Stimulated activated CD8-positive, alpha-beta memory T cell treated with anti-CD3 and anti-CD28 coated beads, Interleukin-7, amount 100 ng/mL, for 1 hour (primary cell): ENCODE measurements at places on chromosomes 1 and 21.

DNA sequence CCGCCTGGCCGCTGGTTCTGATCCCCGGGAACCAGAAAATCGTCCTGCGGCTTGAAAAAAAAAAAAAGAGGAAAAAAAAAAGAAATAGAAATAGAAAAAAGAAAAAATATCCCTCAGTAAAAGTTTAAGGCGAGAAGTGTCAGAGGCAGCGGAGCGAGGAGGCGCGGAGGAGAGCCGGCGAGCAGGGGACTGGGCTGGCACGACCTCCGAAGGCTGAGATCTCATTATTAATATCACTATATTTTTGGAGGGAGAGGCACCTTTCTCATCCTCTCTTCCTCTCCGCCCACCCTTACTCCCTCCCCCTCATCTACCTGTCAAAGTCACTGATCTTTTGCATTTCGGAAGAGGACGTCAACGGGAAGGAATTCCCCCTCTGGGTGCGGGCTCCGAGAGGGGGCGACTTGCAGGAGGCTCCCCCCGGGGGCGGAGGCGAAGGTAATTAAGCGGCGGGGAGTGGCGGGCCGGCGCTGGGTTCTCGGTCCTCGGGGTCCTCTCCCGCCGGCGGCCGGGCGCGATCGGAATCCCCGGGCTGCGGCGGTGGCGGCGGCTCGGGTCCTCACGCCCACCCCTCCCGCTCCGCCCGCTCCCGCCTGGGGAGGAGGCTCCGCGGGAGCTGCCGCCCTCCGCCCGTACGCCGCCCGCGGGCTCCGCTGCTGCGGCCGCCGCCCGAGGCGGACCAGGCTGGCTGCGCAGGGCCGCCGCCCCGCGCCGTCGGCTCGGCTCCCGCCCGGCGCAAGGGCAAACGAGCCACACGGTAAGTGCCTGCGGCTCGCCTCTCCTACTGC lies at the start of gene NTNG1:
TSS of gene NTNG1 (plus strand) at position 337 of the 788 bp plus-strand sequence.
- no peak for DNase-seq

- DNase-seq = no peak
Measured at GRCh38 chr1:204841798-204842197, 28.9 kb upstream of the NFASC start.

DNA sequence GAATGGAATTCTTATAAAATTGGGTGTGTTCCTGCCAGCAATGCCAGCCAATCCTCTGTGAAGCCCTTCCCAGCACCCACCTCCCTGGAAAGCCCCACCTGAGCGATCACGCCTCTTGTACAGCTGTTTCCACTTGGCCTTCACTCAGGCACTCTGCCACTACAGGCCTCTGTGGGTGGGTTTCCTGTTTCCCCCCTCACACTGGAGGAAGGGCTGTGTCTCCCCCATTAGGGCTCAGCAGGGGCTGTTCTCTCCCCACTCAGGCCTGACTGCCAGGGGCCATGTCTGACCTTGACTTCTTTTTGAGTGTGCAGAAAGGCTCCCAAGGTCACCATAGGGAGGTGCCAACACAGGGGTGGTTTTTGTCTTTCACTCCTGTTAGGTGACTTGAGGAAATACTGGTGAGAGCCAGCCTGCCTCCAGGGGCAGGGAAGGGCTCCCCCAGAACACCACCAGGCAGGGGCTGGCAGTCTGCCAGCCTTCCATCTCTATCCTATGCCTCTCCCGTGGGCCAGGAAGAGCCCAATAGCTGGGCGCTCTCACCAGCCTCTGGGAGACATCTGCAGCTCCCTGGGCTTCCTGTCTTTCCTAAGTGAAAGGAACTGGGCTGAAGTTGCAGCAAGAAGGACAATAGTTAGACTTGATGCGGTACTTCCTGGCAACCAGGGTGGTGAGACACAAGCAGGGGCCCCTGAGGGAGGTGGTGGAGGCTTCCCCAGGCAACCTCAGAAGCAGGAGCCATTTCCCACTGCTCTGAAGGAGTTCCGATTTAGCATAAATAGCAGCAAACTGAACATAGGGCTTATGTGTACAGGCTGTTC lies 49.1 kb downstream of the ELK4 start:
- DNase-seq = no peak

DNA sequence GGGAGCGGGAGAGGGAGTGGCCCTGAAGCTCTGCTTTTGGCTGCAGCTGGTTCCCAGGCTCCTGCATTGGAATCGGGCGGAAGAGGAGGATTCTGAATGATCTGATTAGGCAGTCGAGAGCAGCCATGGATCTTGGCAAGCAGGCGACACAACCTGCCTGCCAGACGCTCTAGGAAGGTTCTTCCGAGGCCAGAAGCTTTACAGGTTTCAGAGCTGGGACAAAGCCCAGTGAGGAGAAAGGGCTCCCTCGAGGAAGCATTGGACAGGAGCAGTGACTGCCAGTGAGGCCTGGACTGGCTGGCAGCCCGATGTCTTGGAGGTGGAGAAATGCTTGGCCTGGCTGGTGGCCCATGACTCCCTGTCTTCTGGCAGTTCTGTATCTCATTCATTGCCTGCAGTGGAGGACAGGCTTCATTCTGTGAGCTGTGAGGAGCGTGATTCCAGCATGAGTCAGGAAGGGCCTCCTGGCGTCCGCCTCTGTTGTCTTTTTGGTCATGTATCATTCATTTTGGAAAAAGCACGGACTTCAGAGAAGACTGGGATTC lies 132.7 kb upstream of the IPO9 start:
- DNase-seq = no peak

GRCh38 chr1:221149555-221150075 lies 270.4 kb downstream of the HLX start:
- DNase-seq = no peak

- no peak for DNase-seq
Measured at GRCh38 chr1:46508757-46509156, 19.1 kb downstream of the DMBX1 start.

DNA sequence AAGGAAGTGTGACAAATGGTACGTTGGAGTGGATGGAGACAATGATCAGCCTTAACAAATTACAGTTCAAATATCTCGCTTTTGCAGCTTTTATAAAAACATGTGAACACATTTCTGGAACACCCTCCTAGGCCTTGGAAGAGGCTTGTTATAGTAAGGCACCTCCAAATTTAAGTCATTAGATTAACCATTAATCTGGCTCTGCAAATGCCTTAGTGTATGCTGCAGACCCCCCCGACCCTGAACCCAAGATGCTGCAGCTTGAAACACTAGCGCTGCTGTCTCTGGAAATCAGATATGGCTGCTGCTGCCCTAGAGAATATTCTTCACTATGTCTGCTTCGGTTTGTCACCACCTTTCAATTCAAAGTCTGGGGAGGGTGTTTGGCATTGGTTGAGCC lies 196.4 kb downstream of the MIS18A start:
- no peak for DNase-seq

GRCh38 chr21:45644041-45644906 lies 749 bp downstream of the PCBP3 start:
- DNase-seq = no peak

DNA sequence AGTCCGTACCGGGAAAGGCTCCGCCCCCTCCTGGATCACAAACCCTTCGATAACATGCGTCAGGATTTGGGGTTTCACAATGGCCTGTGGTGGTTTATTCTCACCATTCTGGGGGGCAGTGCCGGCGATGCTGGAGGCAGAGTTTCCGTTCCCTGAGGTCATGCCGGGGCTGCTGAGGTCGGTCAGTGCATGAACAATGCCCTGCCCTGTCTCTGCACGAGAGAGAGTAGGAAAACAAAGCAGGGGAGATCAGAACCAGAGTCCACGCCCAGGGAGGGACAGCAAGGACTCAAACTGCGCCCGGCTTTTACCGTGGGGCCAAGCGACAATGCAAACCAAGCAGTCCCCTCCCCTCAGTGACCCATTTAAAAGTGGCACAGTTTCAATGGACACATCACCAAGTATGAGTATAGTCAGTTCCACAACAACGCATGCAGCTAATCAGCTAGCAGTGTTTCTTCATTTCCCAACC lies 13.2 kb upstream of the A3GALT2 start:
- no peak for DNase-seq

DNA sequence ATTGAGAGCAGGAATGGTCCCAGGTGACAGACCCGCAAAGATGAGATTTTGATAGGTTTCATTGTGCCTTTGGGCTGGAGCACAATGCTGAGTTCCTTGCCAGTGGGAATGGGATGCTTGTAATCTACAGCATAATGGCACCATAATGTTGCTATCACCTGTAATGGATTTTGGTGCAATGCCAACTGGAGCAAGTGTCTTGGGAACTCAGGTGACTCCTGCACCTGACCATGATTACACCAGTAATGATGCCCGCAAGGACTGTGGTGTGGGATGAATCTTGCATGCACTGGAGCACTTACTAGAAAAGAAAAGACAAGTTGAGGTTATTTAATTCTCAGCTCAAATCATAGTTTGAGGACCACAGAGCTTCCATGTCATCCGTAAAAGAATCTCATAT lies 96.7 kb downstream of the PTPRU start:
- no peak for DNase-seq

GRCh38 chr1:32622806-32623681 lies 27.3 kb downstream of the ZBTB8OS start:
- DNase-seq = no peak

GRCh38 chr1:106173101-106173500 lies 883.4 kb upstream of the PRMT6 start:
- DNase-seq = no peak

DNA sequence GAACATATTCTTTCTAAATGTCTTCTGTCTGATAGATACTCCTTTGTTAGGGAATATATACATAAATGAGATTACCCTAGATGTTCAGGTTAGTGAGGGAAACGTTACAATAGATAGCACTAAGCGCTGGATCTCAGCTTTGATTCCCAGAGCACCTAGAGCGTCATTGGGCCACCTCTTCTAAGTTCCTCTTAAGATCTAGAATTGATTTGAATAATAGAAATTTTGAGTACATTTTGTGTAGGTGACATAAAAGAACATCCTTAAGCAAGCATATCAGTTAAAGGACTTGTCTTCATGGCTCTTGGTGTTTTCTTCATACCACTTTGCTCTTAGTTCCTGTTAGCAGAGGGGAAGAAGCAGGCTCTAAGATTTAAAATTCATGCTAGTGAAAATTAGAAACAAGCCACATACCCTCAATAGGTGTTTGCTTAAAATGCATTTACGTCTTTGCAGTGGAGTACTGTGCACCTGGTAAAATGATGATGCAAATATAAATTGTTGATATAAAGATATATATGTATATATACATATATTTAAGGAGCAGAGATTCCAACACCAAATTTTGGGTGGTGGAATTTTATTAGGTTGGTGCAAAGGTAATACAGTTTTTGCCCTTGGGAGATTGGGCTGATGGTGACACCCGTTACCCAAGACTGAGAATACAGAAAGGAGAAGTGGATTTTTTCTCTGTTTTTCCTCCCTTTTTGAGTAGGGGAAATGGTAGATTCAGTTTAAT lies 47.1 kb downstream of the DYRK1A start:
- no peak for DNase-seq

GRCh38 chr1:909861-910310 lies 13.8 kb upstream of the SAMD11 start:
- DNase-seq = no peak

DNA sequence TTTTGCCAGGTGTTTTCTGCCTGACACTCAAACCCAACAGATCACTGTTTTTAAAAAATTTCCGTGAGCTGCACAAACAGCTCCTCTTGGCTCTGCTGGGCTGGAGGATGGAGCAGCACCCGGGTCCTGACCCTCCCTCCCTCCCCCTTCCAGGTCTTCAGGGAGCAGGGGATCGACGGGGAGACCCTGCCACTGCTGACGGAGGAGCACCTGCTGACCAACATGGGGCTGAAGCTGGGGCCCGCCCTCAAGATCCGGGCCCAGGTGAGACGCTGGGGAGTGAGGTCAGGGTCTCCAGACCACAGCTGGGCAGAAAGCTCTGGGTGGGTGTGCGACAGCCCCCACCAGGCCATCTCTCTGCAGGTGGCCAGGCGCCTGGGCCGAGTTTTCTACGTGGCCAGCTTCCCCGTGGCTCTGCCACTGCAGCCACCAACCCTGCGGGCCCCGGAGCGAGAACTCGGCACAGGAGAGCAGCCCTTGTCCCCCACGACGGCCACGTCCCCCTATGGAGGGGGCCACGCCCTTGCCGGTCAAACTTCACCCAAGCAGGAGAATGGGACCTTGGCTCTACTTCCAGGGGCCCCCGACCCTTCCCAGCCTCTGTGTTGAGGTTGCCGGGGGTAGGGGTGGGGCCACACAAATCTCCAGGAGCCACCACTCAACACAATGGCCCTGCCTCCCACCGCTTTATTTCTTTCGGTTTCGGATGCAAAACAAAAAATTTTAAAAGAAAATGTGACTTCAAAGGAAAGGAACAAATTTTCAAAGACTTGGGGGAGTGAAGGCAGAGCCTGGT lies 15.3 kb downstream of the NOC2L start:
- DNase-seq = no peak

GRCh38 chr1:243291292-243291691 lies 35.5 kb downstream of the SDCCAG8 start:
- DNase-seq = no peak

DNA sequence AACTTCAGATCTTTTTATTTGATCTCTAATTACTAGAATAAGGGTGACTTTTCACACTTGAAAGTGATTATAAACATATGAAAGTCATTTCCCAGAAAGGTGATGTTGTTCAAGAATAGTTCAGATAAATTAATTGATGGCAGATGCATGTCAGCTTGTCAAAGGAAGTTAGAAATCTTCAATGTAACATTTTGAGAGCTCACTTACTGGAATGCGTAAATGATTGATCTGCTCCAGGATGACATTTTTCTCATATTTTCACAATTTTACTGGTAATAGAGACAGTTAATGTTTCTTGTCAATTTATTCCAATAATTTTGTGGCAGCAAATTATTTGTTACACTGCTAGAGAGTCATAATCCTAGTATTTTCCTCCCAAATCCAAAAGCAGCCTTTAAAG lies 424.2 kb downstream of the PLA2G4A start:
- no peak for DNase-seq

DNA sequence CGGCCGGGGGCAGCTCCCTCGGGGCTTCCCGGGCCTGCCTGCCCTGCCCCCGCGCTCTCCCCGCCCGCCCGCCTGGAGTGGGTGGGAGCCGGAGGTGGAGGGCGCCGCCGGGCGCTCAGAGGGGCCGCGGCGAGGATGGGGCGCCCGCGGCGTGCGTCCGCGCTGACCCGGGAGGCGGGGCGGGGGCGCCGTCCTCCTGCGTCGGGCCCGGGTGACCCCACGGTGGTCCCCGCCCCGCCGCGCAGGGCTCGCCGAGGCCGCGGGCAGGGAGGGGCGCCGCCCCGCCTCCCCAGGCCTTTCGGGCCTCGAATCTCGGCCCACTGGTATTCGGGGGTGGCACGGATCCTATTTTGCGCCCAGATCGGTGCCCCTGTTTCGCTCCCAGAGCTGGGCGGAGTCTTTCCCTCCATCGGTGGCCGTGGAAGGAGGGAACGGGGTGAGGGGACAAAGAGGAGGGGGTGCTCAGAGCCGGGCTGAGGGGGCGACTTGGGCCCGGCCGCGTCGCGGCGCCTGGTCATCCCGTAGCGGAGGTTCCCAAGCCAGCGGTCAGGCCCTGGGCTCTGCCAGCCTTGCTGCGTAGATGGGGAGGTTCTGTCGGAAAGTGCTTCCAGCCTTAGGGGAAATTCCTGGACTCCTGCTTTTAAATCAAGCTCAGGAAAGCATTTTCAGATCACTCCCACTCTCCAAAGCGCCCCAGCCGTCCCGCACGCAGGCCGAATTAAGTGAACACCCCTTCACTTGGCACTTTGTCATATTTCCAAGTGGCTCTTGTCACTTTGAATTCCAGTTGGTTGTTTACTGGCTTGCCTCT lies 545 bp downstream of the PATJ start:
- no peak for DNase-seq
